ENCODE measurements at places on chromosomes 12 and 14.

GRCh38 chr14:67646131-67646530 lies 26.4 kb downstream of the ARG2 start:
- H3K27me3 ChIP-seq = no peaks in the 10 kb centered on the region
- DNase-seq = no peak
- peaks cover 39% of the 10 kb centered on the region for H3K36me3 ChIP-seq
- no peak overlapping the region for H3K27ac ChIP-seq

GRCh38 chr14:95234426-95234825 lies 77.1 kb upstream of the DICER1 start:
- H3K27me3 ChIP-seq = no peaks in the 10 kb centered on the region
- no peak overlapping the region for H3K27ac ChIP-seq
- no peaks in the 10 kb centered on the region for H3K4me1 ChIP-seq
- no peaks in the 10 kb centered on the region for H3K36me3 ChIP-seq
- no peak overlapping the region for H3K4me3 ChIP-seq

- H3K27me3 ChIP-seq = no peaks in the 10 kb centered on the region
- H3K27ac ChIP-seq = no peak overlapping the region
- no peaks in the 10 kb centered on the region for H3K4me1 ChIP-seq
- H3K4me3 ChIP-seq = no peak overlapping the region
- no peak for DNase-seq
- no peaks in the 10 kb centered on the region for H3K36me3 ChIP-seq
Measured at GRCh38 chr12:115944837-115945490, 332.5 kb downstream of the MED13L start.

DNA sequence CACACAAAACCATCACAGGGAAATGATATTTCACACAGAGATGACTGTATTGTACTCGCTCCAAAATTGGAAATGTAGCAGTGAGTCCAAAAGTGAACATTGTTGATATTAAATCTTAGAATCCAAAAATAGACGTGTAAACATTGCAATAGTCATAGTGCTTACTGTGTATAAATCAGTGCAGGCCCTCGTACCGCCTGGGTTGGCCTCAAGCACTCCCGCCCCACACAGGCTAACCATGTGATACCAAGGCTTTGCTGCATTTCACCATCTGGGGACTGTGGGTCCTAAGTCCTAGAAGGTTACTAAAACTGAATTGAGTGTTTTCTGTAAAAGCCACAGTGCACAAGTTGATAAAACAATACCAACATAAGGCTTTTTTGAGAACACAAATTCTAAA lies 107.3 kb downstream of the PPP2R5E start:
- no peaks in the 10 kb centered on the region for H3K27me3 ChIP-seq
- no peak for DNase-seq
- no peaks in the 10 kb centered on the region for H3K36me3 ChIP-seq
- H3K4me1 ChIP-seq = peaks cover 23% of the 10 kb centered on the region
- no peak overlapping the region for H3K27ac ChIP-seq

DNA sequence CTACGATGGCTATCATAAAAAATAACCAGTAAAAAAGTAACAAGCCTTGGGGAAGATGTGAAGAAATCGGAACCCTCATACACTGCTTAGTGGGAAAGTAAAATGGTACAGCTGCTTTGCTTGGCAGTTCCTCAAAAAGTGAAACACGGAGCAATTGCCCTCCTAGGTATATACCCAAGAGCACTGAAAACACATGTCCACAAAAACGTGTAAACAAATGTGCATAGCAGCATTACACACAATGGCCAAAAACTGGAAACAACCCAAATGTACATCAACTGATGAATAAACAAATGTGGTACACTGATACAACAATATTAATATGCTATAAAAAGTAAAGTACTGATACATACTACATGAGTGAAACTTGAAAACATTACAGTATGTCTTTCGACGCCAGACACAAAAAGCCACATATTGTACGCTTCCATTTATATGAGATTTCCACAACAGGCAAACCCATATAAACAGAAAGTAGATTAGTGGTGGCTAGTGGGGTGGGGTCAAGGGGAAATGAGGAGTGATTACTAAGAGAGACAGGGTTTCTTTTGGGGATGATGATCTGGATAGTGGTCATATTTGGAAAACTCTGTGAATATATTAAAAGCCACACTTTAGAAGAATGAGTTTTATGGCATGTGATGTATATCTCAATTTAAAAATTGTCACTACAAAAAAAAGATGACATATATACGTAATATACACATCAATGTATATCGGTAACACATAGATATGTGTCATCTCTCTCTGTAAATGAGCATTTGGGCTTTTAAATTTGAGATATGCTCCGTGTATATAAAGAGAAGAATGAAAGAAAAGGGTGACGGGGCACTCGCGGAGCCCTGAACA lies 996 bp downstream of the SLC41A2 start:
- peaks cover 15% of the 10 kb centered on the region for H3K4me1 ChIP-seq
- DNase-seq = peak; percentile 7
- no peaks in the 10 kb centered on the region for H3K36me3 ChIP-seq
- peak overlapping the region; percentile 63 for H3K4me3 ChIP-seq
- no peak overlapping the region for H3K27ac ChIP-seq
- no peaks in the 10 kb centered on the region for H3K27me3 ChIP-seq

GRCh38 chr12:26740991-26741390 lies 92.0 kb downstream of the ITPR2 start:
- H3K4me3 ChIP-seq = no peak overlapping the region
- DNase-seq = no peak
- H3K27me3 ChIP-seq = no peaks in the 10 kb centered on the region

DNA sequence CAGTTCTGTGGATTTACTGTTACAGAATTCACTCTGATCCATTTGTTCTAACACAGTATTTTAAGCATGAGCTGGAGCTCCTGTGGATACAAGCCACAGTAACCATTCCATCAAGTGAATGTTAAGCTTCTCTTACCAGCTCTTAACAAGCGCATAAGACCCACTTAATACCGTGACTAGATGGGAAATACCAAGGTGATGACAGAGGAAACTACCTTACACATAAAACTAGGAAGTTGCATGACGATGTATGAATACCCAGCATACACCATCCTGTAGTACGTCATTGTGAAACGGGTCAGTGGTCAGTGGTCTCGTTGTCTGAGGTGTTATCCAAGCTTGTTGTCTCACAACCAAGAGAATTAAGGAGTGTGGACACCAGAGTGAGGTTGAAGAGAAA lies 2.0 kb upstream of the GALC start:
- no peak overlapping the region for H3K4me3 ChIP-seq
- H3K27me3 ChIP-seq = no peaks in the 10 kb centered on the region
- DNase-seq = no peak
- H3K36me3 ChIP-seq = no peaks in the 10 kb centered on the region
- H3K27ac ChIP-seq = peak overlapping the region; percentile 95
- peaks cover 41% of the 10 kb centered on the region for H3K4me1 ChIP-seq

DNA sequence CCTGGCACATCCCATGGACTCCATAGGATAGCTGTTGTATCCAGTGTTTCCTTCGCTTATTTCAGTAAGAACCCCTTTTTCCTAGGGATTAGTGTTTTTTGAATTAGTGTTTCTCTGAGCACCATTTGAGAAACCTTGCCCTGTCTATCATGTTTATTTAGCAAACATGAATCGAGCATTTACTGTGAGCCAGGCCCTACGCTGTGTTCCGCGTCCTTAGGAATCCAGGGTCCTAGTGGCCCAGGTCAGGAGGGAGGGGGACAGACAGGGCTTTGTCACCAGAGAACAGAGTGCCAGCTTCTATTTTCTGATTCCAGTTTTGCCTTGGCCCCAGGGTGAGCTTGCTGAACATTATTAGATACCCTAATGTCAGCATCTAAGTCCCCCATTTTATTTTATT lies 2.5 kb downstream of the TEAD4 start:
- H3K27ac ChIP-seq = no peak overlapping the region
- peaks cover 10% of the 10 kb centered on the region for H3K4me1 ChIP-seq
- H3K27me3 ChIP-seq = peaks cover 60% of the 10 kb centered on the region
- H3K36me3 ChIP-seq = no peaks in the 10 kb centered on the region
- DNase-seq = no peak
- H3K4me3 ChIP-seq = no peak overlapping the region

DNA sequence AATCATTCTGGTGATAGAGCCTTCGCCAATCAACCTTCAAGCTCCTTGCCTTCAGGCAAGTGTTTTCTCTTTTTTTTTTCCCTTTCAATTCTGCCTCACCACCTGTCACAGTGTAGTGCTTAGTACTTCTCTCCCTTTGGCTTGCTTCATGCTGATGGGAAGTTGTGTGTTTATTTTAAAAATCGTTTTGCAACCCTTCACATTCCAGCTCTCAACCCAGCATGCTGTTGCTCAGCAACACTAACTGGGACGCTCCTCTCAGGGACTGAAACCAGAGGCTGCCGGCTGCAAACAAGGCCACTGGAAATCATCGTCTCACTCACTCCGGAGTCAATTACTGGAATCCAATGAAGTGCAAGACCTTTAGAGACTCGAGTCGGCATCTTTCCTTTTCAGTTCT lies 342.7 kb downstream of the PRKD1 start:
- H3K4me1 ChIP-seq = no peaks in the 10 kb centered on the region
- no peak for DNase-seq
- H3K4me3 ChIP-seq = no peak overlapping the region
- no peaks in the 10 kb centered on the region for H3K27me3 ChIP-seq
- H3K27ac ChIP-seq = no peak overlapping the region

DNA sequence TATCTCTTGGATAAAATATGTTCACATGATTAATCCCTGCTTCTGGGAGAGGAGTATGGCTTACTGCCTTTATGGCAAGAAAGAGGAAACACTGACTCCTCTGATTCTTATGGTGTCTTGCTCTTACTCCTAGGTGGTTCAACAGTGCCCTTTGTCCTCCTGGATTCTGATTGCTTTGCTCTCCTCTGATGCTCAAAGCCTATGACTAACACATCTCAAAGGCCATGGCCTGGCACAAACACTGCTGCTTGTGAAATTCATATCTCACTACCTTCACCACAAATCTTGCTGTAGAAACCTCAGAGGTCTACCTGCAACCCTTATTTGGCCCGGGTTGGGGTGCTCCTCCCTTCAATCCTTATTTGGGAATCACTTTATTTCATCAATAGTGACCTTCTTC lies 217.2 kb downstream of the C12orf50 start:
- no peaks in the 10 kb centered on the region for H3K27me3 ChIP-seq
- H3K27ac ChIP-seq = no peak overlapping the region
- no peaks in the 10 kb centered on the region for H3K36me3 ChIP-seq
- no peak overlapping the region for H3K4me3 ChIP-seq
- H3K4me1 ChIP-seq = no peaks in the 10 kb centered on the region

DNA sequence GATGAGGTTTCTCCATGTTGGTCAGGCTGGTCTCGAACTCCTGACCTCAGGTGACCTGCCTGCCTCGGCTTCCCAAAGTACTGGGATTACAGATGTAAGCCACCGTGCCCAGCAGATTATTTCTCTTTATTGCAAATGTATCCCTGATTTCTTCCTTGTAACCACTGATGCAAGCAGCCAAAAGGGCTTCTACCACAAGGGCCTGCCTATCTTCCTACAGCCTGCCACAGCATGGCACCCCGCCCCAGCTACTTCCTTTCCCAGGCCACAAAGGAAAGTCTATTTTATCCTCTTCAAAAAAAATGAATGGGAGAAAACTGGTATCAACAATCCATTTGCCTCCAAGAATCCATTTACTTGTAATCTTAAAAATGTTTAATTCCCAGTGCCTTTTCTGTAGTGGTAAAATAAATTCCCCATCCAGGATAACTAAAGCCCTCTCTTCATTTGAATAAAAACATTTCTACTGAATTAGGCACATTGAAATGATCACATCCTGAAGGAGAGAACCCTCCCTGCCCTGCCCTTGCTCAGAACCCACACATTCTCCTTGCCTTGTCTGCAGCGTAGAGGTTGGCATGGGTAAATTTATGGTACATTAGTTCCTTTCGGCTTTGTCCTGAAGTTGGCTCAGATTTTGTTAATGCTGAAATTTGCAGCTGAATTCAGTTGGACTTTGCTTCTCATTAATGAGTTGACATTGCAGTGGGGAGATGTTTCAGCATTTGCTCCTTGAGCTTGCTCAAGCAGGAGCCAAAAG lies 19.2 kb downstream of the GPHB5 start:
- no peak overlapping the region for H3K4me3 ChIP-seq
- no peaks in the 10 kb centered on the region for H3K36me3 ChIP-seq
- no peaks in the 10 kb centered on the region for H3K27me3 ChIP-seq

- no peak overlapping the region for H3K27ac ChIP-seq
- no peak overlapping the region for H3K4me3 ChIP-seq
- no peaks in the 10 kb centered on the region for H3K4me1 ChIP-seq
- no peaks in the 10 kb centered on the region for H3K27me3 ChIP-seq
- H3K36me3 ChIP-seq = no peaks in the 10 kb centered on the region
Measured at GRCh38 chr12:40032433-40033241, 73.2 kb downstream of the SLC2A13 start.

DNA sequence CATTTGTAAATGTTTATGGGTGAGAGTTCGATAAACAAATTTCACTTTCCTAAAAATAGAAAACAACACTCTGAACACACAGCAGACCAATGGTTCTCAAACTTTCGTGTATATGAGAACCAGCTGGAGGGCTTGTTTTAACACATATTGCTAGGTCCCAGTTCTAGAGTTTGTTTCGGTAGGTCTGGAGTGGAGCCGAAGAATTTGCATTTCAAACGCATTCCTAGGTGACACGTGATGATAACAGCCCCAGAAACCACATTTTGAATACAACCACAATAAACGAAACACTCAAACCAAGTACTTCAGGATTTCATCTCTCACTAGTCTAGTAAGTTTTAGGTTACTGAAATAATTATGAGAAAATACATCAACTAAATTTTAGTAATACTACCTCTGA lies 17.1 kb downstream of the SEC23A start:
- H3K27ac ChIP-seq = no peak overlapping the region
- no peaks in the 10 kb centered on the region for H3K4me1 ChIP-seq
- H3K36me3 ChIP-seq = peaks cover 56% of the 10 kb centered on the region
- no peak for DNase-seq

DNA sequence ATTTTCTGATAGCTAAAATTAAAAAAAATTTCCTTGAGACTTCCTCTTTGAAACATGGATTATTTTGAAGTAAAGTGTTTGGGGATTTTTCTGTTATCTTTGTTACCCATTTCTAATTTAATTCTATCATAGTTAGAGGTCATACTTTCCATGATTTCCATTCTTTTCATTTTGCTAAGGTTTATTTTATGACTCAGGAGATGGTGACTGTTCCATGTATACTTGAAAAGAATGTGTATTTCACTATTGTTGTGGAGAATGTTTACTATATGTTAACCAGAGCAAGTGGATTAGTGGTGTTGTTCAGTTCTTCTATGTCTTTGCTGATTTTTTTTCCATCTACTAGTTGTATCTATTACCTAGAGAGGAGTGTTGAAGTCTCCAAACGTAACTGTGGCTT lies 250.5 kb upstream of the PELI2 start:
- no peak for DNase-seq
- H3K4me1 ChIP-seq = no peaks in the 10 kb centered on the region
- H3K27ac ChIP-seq = no peak overlapping the region
- no peaks in the 10 kb centered on the region for H3K36me3 ChIP-seq

Measured in CD4-positive, alpha-beta T cell (primary cell).